ENCODE measurements at places on chromosomes 11 and 22. TPM values are rescaled to one million over a fixed set of nuclear protein-coding genes. Genes with fewer than 3 reads are reported as not detected.

The TMEM132A gene
- total RNA-seq, result 163 TPM

The GRM5 gene
- 0.05 TPM for total RNA-seq

The RCOR2 gene
- total RNA-seq, result 4.0 TPM

The VSIG10L2 gene
- total RNA-seq, result not detected

All from smooth muscle cell of the umbilical artery (primary cell).